ENCODE measurements at places on chromosomes 6 and 20.

- DNase-seq: no peak
Measured at GRCh38 chr6:7628909-7629308, 38.9 kb downstream of the SNRNP48 start.

DNA sequence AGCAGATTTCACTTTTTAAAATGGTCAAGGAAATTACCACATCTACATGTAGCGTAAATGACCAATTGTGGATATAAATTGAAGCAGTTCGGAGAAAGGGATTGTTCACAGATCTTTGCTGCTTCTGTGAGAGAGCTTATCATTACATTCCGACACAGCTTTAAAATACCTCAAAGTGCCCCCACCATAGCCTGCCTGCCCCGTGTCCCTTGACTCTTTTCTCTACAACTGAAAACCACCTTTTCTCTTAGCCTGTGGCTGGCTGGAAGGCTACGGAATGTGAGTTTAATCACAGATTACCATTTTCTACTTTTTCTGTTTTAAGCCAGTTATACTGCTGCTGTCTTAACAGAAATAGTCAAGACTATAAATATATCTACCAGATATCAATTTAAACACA, 347.2 kb upstream of the MAP3K7 start:
- no peak for DNase-seq

- no peak for DNase-seq
Measured at GRCh38 chr6:45625191-45625664, 247.5 kb upstream of the SUPT3H start.

DNA sequence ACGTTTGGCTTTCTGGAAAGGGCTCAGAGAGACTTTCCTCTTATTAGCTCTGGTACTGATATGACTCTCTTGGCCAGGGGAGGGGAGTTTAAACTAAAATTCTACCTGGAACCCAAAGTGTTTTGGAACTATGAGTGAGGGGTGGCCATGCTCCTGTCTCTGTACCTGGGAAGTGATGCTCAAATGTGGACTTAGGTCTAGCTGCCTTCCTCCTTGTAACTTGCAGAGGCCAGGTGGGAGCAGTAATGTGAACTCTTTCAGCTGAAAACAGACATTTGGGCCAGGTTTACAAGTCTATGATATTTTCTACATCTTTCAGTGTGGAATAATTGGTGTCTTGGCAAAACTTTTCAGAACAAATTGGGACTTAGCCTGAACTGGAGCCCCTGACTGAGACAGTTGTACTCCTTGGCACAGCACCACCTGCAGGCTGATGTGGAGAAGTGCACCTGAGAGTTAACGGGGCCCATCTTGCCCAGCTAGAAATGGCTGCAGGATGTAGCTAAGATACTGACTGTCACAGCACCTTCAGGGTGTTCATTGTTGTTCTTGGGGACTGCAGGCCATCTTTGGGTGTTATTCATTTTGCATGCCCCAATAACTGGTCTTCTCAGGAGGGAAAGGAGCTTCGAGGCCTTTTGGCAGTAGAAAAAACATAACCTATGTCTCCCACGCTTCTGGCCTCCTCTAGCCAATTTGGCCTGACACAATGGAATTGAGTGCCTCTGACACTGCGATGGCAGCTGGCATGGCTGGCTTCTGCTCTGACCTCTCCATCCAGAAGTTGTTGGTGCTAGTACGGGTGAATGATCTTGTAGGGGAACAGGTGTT, 37.1 kb downstream of the CD109 start:
- peak; percentile 10 for DNase-seq

DNA sequence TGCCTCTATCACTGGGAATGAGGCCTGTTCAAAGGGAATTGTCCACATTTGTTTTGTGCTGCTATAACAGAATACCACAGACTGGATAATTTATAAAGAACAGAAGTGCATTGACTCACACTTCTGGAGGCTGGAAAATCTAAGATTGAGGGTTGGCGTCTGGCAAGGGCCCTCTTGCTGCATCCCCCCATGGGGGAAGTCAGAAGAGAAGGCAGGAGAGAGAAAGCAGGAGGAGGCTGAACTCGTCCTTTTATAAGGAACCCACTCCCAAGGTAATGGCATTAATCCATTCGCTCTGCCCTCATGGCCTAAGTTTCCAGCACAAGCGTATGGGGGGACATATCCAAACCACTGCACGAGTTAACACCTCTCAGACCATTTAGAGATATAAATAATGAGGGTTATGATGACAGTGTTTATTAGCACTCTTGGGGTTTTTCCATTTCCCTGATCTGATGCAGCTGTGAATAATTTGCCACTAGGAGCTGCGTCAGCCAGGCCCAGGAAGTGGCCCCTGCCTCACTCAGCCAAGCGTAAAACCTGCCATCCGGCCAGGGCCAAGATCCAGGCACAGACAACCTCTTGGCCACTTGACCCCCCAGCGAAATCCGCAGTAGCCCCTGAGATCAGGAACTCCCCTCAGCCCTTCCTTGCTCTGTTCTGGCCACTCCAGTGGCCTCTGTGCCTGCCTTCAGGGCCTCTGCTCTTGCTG, 14.2 kb upstream of the SLCO4A1 start:
- no peak for DNase-seq

- no peak for DNase-seq
Measured at GRCh38 chr6:19841181-19841580, 4.0 kb downstream of the ID4 start.

GRCh38 chr6:142867988-142868812, 76.8 kb downstream of the HIVEP2 start:
- no peak for DNase-seq

GRCh38 chr20:16530201-16530681, 43.0 kb downstream of the KIF16B start:
- DNase-seq: no peak

- no peak for DNase-seq
Measured at GRCh38 chr6:79604583-79605037, 26.5 kb upstream of the SH3BGRL2 start.

GRCh38 chr6:13794184-13794583, 20.2 kb downstream of the MCUR1 start:
- DNase-seq: no peak

GRCh38 chr6:120826253-120826652, 508.0 kb downstream of the TBC1D32 start:
- DNase-seq: no peak

DNA sequence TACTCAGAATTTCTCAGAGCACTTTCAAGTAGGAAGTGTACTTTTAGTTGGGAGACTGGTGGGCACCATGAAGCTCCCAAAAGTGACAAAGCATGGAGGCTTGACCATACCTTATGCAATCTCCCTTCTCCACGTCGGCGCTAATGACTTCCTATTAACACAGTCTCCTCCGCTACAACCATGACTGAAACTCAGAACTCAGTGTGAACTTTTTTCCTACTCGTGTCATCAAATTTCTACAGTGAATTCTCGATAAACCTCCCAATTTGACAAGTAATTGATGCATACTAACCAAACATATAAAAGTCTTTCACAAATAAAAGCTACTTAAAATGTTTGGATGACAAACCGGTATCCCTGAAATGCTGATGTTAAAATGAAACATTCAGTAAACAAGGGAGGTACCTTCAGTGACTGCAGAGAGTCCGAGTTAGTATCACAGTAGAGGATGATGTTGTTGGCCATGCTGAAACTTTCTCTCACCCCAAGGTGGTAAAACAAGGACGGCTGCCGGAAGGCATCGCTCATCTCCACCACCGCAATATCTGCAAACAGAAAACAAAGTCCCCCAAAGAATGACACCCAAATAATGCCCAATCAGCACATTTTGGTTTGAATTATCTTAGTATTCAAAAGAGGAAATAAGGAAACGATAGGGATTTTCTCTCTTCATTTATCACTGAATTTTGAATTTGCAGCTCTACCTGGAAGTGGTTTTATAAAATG, 72.1 kb downstream of the MAP3K5 start:
- no peak for DNase-seq

- DNase-seq: no peak
Measured at GRCh38 chr6:104266922-104267321, 592.8 kb downstream of the HACE1 start.

GRCh38 chr6:4020822-4021132, 58.2 kb downstream of the FAM217A start:
- no peak for DNase-seq

DNA sequence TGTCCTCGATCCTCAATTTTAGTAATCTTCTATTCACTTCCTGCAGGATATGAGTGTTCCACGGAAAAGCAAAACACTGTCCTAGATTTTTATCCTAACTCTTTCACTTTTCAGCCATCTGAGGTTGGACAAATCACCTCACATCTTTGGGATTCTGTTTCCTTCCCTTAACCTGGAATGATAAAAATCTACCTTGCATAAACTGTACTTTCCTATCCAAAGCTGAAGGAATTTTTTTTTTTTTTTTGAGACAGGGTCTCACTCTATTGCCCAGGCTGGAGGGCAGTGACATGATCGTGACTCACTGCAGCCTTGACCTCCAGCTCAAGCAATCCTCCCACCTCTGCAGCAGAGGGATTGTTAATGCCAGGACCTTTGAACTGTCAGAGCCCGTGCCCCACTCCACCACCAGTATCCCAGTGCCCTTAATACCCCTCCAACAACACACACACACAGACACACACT, 20.5 kb downstream of the CAPN11 start:
- no peak for DNase-seq

DNA sequence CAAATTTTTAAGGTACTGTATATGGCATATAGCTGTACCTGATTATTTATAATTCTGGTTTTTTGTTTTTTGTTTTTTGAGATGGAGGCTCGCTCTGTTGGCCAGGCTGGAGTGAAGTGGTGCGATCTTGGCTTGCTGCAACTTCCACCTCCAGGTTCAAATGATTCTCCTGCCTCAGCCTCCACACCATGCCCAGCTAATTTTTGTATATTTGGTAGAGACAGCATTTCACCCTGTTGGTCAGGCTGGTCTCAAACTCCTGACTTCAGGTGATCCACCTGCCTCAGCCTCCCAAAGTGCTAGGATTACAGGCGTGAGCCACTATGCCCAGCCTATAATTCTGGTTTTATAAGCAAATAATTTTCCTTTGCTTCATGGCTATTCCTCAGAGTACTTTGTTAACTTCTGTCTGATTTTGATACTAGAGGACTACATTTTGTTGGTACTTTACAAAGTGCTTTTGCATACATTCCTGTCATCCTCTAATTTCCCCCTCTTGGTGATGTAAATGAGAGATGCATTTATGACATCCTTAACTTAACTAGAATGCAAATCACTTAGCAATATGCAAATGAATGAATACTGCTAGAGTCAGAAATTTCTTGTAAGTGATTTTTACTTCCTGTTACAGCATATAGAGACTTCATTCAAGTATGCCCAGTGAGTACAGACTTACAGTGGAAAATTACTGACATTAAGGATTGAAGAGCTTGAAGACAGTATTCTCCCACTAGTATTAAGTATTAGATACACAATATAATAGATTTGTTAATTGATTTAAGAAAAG, 35.7 kb upstream of the ARID1B start:
- DNase-seq: no peak

DNA sequence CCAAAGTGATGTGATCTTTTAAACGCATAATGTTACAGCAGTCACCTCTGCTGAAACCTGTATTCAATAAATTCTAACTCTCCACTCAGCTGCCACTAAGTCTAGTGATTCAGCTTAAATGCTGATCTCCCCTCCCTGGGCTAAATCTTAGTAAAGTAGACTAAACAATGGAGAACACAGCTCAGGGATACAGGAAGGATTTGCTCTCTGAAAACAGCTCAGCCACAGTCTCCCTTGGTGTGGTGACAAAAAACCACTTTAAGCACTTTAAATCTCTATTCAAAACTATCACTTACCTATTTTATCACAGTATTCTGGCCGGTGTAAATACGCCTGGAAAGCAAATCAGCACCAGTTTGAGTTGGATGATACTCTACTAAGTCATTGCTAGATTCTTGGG, 130.6 kb downstream of the RFX6 start:
- no peak for DNase-seq

DNA sequence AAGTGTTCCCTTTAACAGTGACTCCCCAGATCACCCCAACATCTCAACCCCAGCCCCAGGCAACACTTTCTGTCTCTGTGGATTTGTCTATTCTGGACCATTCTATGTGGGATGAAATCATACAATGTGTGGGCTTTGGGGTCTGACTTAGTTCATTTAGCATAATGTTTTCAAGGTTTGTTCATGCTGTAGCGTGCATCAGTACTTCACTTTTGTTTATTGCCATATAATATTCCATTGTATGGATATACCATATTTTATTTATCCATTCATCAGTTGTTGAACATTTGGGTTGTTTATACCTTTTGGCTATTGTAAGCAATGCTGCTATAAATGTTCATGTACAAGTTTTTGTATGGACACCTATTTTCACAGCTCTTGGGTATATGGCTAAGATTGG, 31.0 kb downstream of the FOXF2 start:
- DNase-seq: no peak
